Left lung (tissue), 14 donors: ENCODE measurements at places on chromosomes 3 and 15.

DNA sequence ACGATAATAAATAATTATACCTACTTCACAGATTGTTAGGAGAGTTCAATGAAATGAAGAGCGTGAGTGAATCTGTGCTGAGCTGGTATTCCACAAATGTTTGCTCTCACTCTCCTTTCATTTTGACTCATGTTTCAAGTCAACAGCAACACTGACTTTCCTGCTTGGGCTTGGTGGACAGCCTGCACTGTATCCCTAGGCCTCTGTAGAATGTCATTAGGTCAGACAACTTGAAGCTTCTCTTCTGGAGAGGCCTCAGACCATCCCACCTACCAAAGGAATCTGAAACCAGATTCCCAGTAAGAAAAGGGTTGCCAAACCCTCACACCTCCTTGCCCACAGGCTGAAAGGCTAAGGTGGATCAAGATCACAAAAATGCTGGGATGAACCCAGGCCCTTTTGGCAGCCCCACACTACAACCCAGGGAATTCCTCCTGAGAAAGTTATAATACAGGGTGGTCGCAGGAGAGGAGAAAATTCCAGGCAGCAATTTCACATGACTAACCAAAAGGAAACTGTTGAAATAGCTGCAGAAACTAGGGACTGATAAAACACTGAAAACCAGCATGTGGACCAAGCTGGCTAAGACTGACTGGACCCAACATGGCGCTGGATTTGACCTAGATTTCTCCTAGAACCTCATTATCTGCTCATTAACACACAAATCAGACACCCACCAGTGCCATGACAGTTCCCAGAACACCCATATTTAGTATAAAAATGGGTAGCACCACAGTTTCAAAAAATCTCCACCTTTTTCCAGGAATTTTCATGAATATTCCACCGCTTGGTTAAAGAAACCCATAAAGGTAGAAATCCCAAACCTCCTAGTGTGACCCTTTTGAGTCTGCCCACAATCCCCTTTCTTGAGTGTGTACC is 57.0 kb upstream of the ZNF148 start:
- DNase-seq, result no peak

- no peak for DNase-seq
These were observed 206.4 kb upstream of the P2RY1 start for GRCh38 chr3:152628496-152628895.

GRCh38 chr3:141546081-141546480 is 59.3 kb downstream of the RASA2 start:
- no peak for DNase-seq

DNA sequence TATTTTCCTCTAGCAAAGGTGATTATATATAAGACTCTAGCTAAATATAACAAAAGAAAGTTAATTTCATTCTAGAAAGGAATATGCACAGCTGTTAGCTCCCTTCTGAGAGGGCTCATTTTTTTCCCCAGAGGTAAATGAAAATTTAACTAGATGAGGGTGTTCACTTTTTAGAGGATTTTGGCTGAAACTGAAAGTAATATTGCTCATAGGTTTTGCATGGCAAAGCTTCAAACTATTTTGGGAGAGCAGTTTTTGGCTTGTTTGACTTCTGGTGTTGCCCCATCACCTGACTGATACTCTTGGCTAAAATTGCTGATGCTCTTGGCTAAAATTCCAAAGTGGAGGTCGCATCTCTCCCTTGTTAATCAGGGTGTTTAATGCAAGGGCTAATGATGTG is 311.9 kb downstream of the EDEM1 start:
- DNase-seq, result no peak

DNA sequence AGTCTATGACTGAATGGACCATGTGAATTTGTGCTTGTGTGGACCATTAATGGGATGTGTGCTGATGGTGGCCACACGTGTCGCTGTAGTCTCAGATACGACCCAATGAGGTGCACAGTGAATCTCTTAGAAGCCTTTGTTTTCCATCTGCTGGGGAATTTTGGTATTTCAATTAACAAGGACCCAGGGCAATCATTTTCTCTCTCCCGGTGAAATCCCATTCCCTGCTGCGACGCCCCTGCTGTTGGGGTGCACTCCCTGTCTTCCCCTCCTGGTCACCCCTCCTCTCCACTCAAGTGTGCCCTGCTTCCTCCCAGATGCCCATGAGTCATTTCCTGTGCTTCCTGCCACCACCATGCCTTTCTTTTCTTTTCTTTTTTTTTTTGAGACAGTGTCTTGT is 32.7 kb downstream of the EBLN2 start:
- no peak for DNase-seq

DNA sequence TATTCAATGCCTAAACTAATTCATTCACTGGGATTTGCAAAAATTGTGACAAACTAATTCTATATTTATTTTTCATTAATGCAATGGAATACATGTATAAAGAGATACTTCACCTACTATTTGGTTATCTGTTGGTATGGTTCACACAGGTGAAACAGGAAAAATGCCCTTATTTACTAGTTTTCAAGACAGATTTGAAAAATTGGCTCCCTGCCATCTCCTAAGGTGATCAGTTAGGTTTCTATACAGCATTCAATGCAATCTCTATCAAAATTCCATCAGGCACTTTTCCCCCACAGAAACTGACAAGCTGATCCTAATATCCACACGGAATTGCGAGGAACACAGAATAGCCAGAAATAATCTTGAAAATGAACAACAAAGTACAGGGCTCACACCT is 101.1 kb downstream of the DLG1 start:
- no peak for DNase-seq
